ENCODE measurements at places on chromosomes 12 and 14.

- peak; percentile 50 for DNase-seq
These were observed 100.9 kb downstream of the NCOR2 start for GRCh38 chr12:124466216-124467128.

GRCh38 chr12:92404921-92405320 is 259.3 kb upstream of the BTG1 start:
- no peak for DNase-seq

DNA sequence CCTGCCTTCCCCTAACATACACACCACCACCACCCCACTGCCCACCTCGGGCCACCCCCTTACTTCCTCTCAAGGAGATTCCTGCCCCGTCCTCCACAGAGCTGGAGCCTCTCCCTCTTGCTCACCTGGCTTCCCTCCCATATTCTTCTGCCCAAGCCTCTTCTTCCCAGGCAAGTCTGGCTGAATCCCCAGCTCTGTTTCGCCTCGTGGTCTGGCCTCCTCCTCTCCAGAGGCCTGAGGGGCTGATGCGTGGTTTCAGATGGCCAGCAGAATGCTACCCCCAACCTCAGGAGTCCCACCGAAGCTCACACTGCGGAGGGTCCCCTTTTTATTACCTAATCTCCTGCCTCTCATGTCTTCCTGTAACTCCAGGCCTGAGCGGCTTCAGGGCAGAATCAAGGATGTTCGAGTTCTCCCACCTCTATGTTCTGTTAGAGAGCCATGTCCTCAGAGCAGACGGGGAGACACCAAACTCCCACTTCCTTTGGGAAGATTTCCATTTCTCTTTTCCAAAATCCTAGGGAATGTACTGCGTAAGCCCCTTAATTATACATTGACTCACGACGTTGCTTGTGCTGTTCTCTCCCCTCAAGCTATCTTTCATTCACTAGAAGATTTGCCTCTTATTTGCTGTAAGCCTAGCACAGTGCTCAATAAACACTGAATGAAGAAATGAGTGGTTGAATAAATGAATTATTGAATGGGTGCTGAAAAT is 33.9 kb upstream of the LTBP2 start:
- DNase-seq = no peak

DNA sequence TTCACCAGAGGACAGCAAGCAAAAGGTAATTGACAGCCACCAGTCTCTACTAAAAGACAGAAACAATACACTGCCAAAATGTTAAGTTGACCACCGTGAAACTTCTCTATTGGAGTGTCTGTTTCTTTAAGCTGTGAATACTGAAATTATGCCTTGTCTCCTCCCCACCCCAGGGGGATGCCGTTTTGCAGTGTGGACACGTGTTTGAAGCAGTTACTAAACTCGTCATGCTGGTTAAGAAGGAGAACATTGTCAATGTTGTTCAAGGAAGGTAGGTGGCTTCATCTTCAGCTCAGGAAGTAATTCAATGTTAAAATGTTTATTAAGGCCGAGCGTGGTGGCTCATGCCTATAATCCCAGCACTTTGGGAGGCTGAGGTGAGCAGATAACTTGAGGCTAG is 32.8 kb downstream of the KCTD10 start:
- no peak for DNase-seq

DNA sequence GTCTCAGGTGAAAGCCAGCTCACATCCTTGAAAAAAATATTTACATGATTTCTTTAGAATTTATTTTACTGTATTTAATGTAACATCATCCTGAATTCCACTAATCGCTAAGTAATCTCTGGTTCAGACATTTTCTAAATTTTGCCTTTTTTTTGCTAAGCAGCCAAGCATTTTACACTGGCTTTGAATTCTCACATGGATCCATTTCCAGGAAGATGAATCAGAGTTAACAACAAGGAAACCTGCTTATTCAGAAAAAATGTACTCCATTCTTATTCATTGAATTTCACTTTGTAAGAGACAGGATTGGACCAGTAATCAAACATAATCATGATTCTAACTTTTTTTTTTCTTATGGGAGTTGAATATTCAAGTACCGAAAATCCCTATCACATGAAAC is 1785.1 kb upstream of the FLRT2 start:
- no peak for DNase-seq

GRCh38 chr12:6072302-6072752 is 52.1 kb downstream of the VWF start:
- no peak for DNase-seq

DNA sequence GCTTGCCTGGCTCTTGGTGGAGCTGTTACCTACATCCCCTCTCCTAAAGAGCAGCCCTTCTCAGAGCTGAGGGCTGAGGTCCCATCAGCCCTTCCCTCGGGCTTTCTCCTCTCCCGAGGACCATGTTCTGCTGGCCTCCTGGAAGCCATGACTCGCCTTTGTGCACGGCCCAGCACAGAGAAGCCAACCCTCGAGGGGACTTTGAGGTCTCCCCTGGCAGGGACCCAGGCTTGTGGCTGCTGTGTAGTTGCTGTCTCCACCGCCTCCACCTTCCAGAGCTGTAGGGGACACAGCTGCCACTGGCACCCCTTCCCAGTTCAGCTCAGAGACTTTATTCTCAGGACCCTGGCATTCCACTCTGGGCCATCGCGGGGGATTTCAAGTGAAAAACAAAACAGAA is 22.9 kb upstream of the CCND2 start:
- no peak for DNase-seq

- DNase-seq = no peak
These were observed 2.0 kb upstream of the MYH7 start for GRCh38 chr14:23437133-23438100.

GRCh38 chr14:24388474-24389179 is 10.2 kb upstream of the NYNRIN start:
- no peak for DNase-seq

DNA sequence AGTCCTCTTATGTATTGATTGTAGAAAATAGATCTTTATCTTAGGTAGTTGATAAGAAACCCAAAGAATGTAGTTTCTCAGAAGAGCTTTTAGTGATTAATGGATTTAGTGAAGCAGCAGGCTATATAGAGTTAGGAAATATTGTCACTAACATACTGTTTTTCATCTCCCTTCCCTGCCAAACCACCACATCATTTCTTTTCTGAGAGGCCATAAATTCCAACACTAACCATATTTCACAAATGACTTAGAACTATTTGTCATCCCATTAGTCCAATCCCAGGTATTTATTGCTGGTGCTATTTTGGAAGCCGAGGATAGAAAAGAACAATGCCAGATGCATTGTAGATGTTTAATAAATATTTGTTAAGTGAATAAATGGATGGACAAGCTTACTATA is 185.7 kb downstream of the KICS2 start:
- no peak for DNase-seq

DNA sequence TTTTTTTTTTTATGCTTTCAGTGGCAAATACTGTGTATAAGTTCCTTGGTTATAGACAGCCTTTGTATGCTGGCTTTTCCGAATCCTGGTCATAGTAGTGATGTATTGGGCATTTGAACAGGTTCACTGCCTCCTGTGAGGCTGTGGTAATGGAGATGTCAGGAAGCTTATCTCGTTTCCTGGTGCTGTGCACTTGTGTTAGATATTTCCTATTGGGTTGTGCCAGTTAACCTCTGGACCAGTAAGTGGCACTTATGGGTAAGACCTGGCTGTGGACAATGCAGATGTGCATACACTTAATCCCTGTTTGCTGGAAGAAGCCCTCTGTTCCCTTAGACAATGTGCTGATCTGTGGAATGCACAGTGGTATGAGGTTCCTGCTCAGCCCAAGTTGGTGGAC is 135.4 kb upstream of the KITLG start:
- DNase-seq = no peak

GRCh38 chr12:112190231-112191025 is 65.1 kb downstream of the TRAFD1 start:
- no peak for DNase-seq

DNA sequence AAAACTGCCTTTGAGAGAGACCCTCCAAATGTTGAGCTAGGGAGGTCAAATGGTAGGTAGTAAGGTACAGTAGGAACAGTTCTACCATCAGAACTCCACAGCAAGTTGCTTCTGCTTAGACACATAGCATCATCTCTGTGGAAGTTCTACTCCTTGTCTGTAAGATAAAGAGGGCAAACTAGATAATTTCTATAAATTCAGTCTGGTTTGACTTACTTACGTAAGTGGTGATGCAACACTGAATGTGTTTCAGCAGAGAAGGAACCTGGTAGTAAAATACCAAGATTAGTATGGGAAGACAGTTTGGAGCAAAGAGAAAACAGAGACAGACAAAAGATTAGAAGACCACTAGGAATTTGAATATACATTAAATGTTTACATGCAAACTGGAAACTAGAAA is 42.0 kb downstream of the KITLG start:
- no peak for DNase-seq

GRCh38 chr12:39372929-39373328 is 70.0 kb downstream of the KIF21A start:
- DNase-seq = no peak

DNA sequence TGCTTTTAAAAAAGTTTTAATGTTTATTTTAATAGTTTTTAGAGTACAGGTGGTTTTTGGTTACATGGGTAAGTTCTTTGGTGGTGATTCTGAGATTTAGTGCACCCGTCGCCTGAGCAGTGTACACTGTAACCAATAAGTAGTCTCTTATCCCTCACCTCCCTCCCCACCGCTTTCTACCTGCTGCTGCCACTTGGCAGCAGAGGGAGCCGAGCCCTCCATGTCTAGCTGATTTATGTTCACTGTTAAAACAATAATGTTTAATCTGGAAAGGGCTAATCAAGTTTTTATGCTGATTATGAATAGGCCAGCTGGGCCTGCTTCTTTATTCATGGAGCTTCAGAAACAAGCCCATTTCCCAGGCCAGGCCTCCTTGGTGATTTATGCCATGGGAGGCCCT is 73.1 kb downstream of the ADCK1 start:
- no peak for DNase-seq

- no peak for DNase-seq
These were observed 383.3 kb downstream of the DPF3 start for GRCh38 chr14:72510566-72510965.

DNA sequence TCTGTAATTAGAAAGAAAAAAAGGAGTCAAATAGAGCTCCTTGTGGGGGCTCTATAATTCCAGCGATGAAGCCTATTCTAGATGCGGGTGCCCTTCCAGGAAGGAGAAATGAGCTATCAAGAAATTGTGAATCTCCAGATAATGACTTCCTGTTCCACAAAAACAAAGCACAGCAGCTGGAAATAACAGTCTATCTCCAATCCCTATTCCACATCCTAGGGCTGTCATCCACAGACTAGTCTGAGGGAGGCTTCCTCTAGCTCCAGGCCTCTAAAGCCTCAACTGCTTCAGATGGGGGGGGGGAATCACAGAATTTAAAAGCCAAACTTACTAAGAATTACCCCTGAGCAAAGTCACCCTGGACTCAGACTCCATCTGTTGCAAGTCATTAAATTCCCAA is 77.4 kb upstream of the GTF2A1 start:
- DNase-seq = no peak

DNA sequence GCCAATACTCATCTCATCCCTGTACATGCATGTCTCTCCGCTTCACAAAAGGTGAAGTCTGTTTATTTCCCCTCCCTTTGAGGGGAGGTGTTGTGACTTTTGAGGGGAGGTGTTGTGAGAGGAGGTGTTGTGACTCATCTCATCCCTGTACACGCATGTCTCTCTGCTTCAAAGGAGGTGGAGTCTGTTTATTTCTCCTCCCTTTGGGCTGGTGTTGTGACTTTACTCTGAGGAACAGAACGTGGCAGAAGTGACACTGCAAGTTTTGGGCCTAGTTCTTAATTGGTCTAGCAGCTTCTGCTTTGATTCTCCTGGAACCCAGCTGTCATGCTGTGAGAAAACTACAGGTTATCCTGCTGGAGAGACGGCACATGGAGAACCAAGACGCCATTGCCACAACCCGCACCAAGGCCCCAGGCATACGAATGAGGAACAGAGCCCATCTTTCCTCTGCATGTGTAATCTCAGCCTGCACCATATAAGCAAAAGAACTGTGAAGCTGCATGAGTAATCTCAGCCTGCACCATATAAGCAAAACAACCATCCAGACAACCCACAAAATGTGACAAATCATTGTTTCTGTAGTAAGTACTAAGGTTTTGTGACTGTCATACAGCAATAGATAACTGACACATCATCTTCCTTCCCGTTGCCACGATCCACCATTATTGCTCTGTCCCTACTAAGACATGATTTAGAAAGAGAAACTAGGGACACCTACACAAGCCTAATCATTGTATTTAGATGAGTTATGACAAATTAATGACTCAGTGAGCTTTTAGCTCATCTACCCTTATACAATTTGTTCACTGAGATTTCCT is 30.0 kb downstream of the GALNT4 start:
- peak; percentile 10 for DNase-seq

DNA sequence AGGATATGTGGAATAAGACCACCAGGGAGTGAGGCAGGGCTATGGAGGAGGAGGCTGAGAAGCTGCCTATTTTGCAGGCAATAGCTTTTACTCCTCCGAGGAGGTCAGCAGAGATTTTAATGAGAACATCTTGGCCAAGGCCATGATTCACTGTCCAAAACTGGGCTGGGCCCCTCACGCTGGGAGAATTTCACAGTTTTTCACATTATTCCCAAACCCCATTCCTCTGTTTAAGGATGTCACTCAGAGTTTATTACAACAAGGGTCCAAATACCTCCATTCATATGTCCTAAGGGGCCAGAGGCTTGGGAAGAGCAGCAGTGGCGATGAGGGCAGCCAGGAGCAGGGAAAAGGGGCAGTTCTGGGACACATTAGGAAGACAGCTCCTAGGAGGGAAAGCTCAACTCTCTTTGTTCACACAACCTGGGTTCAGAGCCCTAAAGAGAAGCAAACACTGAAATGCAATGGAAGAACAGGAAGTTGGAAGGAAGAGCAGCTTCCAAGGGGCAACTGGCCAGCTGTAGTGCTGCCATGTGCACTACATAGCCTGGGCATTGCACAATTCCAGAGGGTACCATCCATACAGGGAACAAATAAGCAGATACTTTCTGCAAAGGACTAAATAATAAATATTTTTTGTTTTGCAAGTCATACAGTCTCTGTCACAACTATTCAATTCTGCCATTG is 283.2 kb downstream of the NUAK1 start:
- DNase-seq = no peak

DNA sequence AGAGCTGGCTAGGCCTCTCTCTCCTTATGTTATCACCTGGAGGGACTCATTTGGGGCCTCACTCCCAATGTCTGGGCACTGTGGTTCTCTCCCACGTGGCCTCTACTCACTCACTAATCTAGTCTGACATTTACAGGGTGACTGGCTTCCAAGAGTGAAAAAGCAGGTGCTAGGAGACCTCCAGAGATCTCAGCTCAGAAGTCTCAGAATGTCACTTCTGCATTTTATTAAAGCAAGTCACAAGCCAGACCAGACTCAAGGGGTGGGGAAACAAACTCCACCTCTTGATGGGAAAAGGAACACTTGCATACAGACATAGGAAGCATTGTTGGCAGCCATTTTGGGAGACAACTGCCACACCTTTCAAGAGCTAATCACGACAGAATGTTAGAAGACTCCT is 175.9 kb downstream of the MON2 start:
- DNase-seq = no peak
